ENCODE measurements at places on chromosomes 16 and 17. TPM values are rescaled to one million over a fixed set of nuclear protein-coding genes. Genes with fewer than 3 reads are reported as not detected.

- H3K27me3 ChIP-seq = peaks cover 1% of the 10 kb centered on the region
- H3K4me1 ChIP-seq = no peaks in the 10 kb centered on the region
- H3K36me3 ChIP-seq = no peaks in the 10 kb centered on the region
These were observed 366.0 kb upstream of the CCL2 start for GRCh38 chr17:33889040-33889439.

- H3K4me1 ChIP-seq = no peaks in the 10 kb centered on the region
- no peaks in the 10 kb centered on the region for H3K27me3 ChIP-seq
- no peak overlapping the region for H3K27ac ChIP-seq
- DNase-seq = no peak
These were observed 31.7 kb downstream of the BMERB1 start for GRCh38 chr16:15466131-15466530.

- H3K36me3 ChIP-seq = no peaks in the 10 kb centered on the region
- DNase-seq = no peak
- H3K27ac ChIP-seq = no peak overlapping the region
- H3K27me3 ChIP-seq = no peaks in the 10 kb centered on the region
These were observed 1237.1 kb upstream of the GOT2 start for GRCh38 chr16:59971264-59971663.

- H3K4me1 ChIP-seq = no peaks in the 10 kb centered on the region
- H3K27me3 ChIP-seq = no peaks in the 10 kb centered on the region
- DNase-seq = no peak
- no peak overlapping the region for H3K27ac ChIP-seq
These were observed 458.4 kb downstream of the HS3ST3B1 start for GRCh38 chr17:14759325-14759724.

- no peak overlapping the region for H3K27ac ChIP-seq
- no peaks in the 10 kb centered on the region for H3K4me1 ChIP-seq
- no peak for DNase-seq
- peaks cover 2% of the 10 kb centered on the region for H3K36me3 ChIP-seq
- no peaks in the 10 kb centered on the region for H3K27me3 ChIP-seq
These were observed 18.5 kb downstream of the ANKRD40 start for GRCh38 chr17:50689251-50689650.

The KRT12 gene
- total RNA-seq = not detected

- no peak for DNase-seq
- H3K27ac ChIP-seq = no peak overlapping the region
- no peaks in the 10 kb centered on the region for H3K4me1 ChIP-seq
- H3K4me3 ChIP-seq = no peak overlapping the region
These were observed 1171.5 kb upstream of the GOT2 start for GRCh38 chr16:59905606-59906005.

DNA sequence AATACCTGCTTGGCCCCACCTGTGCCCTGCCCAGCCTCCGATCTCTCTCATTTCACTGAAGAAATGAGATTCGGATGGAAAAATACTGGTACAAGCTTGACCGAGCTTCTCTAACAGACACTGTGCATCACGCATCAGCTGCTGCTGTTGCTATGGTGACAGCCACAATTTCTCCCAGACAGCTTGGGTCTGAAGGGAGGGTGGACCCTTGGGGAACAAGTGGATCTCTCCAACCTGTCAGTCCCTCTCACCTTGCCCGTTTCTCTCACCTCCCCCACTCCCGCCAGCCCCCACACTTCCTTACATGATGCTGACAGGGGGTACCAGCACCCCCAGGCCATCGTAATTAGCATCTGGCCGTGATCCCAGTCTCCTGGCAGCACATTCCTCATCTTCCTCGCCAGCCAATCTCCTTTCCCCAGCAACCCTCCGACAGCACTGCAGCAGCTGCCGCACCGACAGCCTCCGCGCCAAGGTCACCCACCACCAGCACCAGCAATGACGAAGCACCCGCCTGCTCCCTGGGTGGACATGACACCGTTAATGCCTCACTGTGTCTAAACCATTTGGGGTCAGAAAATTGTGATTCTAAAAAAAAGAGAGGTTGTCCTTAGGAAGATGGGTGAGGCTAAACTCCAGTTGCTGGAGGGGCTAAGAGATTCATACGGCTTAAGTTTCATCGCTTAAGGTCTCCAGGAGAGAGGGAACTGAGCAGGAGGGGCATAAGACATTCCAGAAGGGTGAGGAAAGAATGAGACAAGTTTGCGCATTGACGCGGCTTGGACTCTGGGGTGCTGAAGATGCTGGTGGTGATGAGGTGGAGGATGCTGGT, 58.6 kb upstream of the TNRC6A start:
- no peaks in the 10 kb centered on the region for H3K27me3 ChIP-seq
- peaks cover 17% of the 10 kb centered on the region for H3K4me1 ChIP-seq
- H3K4me3 ChIP-seq = no peak overlapping the region

The WNK4 gene
- total RNA-seq = 0.27 TPM

The DRC3 gene
- not detected for total RNA-seq

GRCh38 chr17:77420804-77421629, 280.2 kb downstream of the SEC14L1 start:
- no peak for DNase-seq
- H3K36me3 ChIP-seq = peaks cover 2% of the 10 kb centered on the region
- peaks cover 28% of the 10 kb centered on the region for H3K4me1 ChIP-seq
- peak overlapping the region; percentile 23 for H3K27ac ChIP-seq

The KRT24 gene
- not detected for total RNA-seq

DNA sequence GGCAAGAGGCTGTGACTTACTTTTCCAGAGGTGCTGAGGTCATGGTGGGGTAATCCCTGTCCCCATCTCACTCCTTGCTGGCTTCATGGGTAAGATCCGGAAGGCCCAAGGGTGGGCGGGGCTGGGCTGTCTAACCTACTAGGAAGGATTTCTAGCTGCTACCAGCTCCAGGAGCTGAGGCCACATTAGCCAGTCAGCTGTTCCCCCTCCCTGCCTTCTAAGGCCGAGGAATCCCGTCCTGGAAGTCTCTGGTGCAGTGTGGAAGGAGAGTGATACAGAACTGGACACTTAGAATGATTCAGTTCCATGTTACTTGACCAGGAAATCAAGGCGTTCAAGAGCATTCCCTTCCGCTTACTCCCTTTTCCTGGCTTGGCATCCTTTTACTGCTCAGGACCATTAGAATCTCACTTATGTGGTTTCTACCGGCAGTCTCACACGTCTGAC, 8.9 kb downstream of the GNGT2 start:
- no peak overlapping the region for H3K4me3 ChIP-seq
- H3K27me3 ChIP-seq = no peaks in the 10 kb centered on the region
- H3K4me1 ChIP-seq = peaks cover under 1% of the 10 kb centered on the region
- H3K36me3 ChIP-seq = no peaks in the 10 kb centered on the region
- DNase-seq = no peak

DNA sequence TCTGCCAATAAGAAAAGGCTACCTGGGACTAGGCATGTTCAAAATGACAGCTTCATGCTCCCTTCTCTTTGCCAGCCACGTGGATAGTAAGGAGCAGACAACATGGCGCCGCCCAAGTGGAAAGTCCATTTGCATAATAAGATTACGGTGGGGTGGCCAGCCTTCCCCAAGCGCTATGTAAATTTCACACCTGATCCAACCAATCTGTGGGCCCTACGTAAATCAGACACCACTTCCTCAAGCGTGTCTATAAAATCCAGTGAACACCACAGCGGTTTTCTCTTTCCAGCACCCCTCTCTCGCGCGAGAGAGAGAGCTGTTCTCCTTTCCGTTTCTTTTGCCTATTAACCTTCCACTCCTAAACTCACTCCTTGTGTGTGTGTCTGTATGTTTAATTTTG, 140.3 kb upstream of the ERCC4 start:
- no peaks in the 10 kb centered on the region for H3K4me1 ChIP-seq
- no peaks in the 10 kb centered on the region for H3K27me3 ChIP-seq
- no peaks in the 10 kb centered on the region for H3K36me3 ChIP-seq

DNA sequence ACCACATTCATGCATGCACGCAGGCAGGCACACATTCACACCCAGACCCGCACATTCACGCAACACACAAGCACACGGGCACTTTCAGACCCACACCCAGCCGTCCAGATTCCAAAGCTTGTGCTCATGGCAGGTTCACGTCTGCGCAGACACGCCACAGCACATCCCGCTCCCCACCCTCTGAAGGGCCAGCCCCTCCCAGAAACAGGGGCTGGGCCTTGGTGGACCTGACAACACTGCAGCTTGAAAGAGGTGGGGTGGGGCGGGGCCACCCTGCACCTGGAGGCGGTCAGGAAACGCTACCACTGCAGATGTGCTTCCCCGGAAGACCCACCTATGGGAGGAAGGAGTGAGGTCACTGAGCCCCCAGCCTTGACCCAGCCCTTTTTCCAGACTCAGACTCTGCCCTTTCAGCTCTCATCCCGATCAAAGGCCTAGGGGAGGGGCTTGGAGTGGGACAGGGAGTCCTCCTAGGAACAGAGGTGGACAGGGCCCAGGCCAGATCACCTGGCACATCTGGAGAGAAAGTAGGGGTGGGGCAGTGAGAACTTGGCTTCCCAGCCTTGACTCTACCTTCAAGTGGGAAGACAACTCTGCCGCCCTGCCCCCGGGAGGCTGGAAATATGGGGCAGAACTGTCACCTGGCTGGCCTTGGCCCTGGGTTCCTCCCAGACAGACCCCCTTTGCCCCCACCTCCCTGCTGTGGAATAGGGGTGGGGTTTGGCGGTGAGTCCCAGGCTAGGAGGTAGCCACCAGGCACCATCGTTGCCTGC, 11.0 kb downstream of the P3H4 start:
- DNase-seq = no peak
- no peak overlapping the region for H3K4me3 ChIP-seq
- no peaks in the 10 kb centered on the region for H3K27me3 ChIP-seq

GRCh38 chr16:4339909-4340308, 11.2 kb downstream of the PAM16 start:
- H3K4me1 ChIP-seq = no peaks in the 10 kb centered on the region
- no peak overlapping the region for H3K27ac ChIP-seq

DNA sequence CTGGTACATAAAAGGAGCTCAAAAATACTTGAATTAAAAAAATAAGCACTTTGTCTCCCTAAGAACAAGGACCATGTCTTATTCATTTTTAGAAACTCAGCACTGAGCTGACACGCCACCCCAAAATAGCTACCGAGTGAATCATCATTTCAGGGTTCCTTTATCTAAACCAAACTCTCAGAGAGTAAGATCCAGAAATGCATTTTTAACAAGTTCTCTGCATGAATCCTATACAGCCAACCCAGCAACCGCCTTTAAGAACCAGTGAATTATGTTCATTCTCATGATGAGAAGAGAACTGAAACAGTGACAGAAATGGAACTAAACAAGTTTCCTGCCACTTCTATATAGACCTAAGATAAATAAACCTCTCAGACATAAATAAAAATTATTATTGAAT, 8.7 kb downstream of the C16orf87 start:
- peaks cover 2% of the 10 kb centered on the region for H3K36me3 ChIP-seq
- H3K27ac ChIP-seq = peak overlapping the region; percentile 88
- peak; percentile 57 for DNase-seq
- H3K27me3 ChIP-seq = no peaks in the 10 kb centered on the region
- peaks cover 26% of the 10 kb centered on the region for H3K4me1 ChIP-seq

DNA sequence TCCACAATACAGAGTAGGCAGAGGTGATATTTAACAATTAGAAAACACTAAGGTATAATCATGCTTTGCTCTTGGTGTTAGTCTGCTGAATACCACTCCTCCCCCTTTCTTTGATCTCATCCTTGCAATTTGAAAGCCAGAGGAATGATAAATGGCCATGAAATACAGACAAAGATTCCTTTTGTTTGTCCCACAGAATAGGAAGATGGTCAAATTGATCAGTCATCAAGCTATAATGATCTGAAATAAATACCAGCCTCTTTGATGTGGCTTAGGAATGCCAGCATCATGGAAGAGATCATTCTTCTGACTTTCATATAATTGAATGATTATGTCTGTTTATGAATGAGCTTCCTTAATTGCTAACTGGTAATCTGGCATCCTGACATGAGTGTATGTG, 1541.7 kb upstream of the CDH8 start:
- H3K4me3 ChIP-seq = no peak overlapping the region
- DNase-seq = no peak
- H3K4me1 ChIP-seq = no peaks in the 10 kb centered on the region

DNA sequence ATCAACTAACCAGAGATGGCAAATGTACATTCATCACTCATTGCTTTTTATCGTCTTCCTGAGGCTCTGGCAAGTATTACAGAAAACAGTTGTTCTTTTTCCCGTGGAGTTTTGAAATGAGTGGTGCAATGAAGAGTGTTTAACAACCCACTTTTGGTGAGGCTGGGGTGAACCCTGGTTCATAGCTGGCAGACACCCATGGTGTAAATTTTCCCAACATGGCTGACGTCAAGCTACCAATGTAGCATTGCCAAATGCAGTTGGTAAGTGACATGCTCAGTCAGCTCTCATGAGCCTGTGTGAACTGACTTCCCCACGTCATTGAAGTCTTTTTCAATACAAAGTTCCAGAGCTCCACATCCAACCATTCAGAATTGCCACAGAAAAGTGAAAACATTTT, 386.2 kb downstream of the TMEM114 start:
- no peak overlapping the region for H3K4me3 ChIP-seq
- H3K27me3 ChIP-seq = no peaks in the 10 kb centered on the region
- H3K27ac ChIP-seq = no peak overlapping the region
- DNase-seq = no peak
- no peaks in the 10 kb centered on the region for H3K36me3 ChIP-seq

DNA sequence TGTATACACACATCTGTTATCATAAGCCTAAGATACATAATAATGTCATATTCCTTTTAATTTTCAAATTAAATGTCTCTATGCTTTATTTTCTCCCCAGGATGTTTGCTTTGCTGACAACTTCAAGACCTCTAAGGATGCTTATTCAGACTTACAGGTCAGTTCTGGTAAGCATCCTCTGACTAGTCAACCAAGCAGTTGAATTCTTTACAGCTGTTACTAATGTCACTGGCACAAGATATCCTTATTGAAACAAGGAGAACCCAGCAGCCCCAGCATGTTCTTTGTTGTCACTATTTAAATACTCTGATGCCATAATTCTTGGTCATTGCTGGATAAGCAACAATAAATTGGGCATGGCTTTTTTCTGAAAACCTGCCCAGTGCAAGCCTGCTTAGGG, 232.3 kb upstream of the PMFBP1 start:
- H3K4me1 ChIP-seq = no peaks in the 10 kb centered on the region
- no peak overlapping the region for H3K27ac ChIP-seq
- no peaks in the 10 kb centered on the region for H3K36me3 ChIP-seq
- H3K27me3 ChIP-seq = no peaks in the 10 kb centered on the region
- DNase-seq = no peak

GRCh38 chr16:12541672-12542071, 262.0 kb downstream of the CPPED1 start:
- H3K36me3 ChIP-seq = no peaks in the 10 kb centered on the region
- DNase-seq = no peak
- H3K27ac ChIP-seq = no peak overlapping the region
- H3K4me1 ChIP-seq = peaks cover 88% of the 10 kb centered on the region
- H3K27me3 ChIP-seq = no peaks in the 10 kb centered on the region

DNA sequence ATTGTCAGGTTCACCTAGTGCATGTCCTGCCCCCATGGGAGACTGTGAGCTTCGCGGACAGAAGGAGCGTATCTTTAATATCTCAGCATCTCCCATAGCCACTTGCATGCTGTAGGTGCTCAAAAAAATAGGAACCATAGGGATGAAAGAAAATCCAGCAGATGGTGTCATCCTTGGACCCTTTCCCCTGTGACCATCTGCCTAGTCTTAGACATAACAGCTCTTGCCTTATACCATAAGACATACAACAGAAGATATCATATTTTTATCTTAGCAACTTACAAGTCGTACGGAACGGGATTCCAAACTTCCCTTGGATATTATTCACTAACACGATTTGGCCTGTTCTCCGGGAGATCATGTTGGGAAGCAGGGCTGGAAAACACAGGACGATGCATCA, 14.5 kb downstream of the DHRS7C start:
- H3K4me3 ChIP-seq = no peak overlapping the region
- no peaks in the 10 kb centered on the region for H3K36me3 ChIP-seq
- H3K27me3 ChIP-seq = no peaks in the 10 kb centered on the region
- H3K4me1 ChIP-seq = no peaks in the 10 kb centered on the region
- no peak overlapping the region for H3K27ac ChIP-seq
